Muscle of arm (tissue), 14 donors: ENCODE measurements at places on chromosomes 12 and 14. TPM values are rescaled to one million over a fixed set of nuclear protein-coding genes. Genes with fewer than 3 reads are reported as not detected.
A peak's percentile ranks its signal among the peaks of the same experiment; 100 is the strongest.

NR1H4 gene
- polyA plus RNA-seq = 0.34 TPM

HCAR2 gene
- 0.09 TPM for polyA plus RNA-seq

CHMP4A gene
- 61.9 TPM for polyA plus RNA-seq

SERPINA1 gene
- polyA plus RNA-seq = 5.1 TPM

HIP1R gene
- polyA plus RNA-seq = 7.0 TPM

CCDC197 gene
- polyA plus RNA-seq = not detected

ASCL1 gene
- not detected for polyA plus RNA-seq

ACSS3 gene
- 8.1 TPM for polyA plus RNA-seq

MGST1 gene
- 22.2 TPM for polyA plus RNA-seq

AMN gene
- polyA plus RNA-seq = 0.53 TPM

- no peak for DNase-seq
Measured at GRCh38 chr12:64081008-64081404, 141.1 kb downstream of the KICS2 start.

DNA sequence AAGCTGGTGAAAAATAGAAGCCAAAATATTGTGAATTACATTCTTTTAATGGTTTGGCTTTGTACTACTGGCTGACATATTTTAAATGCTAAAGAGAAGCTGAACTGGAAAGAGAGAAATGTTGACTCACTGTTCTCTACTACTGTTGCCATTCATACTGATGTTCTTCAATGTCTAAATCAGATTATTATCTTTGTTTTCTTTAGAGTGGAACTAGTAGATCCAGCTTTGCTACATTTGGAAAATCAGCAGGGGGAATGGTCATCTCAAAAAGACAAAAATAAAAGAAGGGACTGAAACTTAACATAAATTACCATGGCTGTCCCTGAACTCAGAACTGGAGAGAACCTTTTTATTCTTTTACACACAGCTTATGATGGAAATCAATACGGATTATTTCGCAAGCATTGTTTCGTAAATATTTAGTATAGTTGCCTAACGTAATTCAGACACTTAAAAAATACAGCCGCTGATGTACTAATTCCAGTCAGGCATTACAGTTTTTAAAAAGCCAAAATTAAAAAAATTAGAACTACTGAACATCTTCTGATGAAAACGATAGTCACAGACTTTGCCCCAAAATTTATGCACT lies 76.3 kb upstream of the OTX2 start:
- DNase-seq = no peak

GRCh38 chr12:90858252-90858651 lies 96.7 kb downstream of the CCER1 start:
- no peak for DNase-seq

- peak; percentile 18 for DNase-seq
Measured at GRCh38 chr14:39169541-39169900, 612 bp downstream of the TRAPPC6B start.

GRCh38 chr12:116996621-116997020 lies 85.9 kb downstream of the FBXW8 start:
- DNase-seq = peak; percentile 30

GRCh38 chr14:66641861-66642635 lies 134.1 kb downstream of the GPHN start:
- no peak for DNase-seq

DNA sequence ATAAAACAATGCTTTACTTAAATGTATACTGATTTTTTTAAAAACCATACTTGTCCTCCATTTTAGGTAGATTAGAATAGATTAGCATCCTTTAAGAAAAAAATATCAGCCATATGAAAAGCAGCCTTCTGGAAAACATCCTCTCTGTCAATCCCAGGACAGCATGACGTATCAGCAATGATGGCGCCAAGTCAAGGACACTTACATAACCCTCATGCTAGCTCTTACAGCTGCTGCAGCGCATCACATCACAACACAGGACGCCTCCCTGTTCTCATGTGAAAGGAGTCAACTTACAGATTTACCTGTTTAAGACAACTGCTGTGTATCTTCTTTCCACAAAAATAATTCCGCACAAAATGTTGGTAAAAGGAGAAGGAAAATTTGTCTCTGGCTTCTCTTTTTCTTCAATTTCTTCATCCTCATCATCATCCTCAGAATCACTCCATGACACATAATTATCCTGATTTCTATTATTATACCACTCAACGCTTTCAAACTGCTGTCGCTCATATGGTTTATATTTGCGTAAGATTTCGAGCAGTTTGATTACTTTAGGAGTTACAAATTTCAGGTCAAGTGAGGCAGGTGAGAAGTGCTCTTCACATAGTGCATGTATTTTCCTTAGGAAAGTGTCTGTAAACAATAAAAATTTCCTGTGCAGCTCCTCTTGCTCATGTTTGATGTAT lies 33.3 kb downstream of the DICER1 start:
- DNase-seq = peak; percentile 25

DNA sequence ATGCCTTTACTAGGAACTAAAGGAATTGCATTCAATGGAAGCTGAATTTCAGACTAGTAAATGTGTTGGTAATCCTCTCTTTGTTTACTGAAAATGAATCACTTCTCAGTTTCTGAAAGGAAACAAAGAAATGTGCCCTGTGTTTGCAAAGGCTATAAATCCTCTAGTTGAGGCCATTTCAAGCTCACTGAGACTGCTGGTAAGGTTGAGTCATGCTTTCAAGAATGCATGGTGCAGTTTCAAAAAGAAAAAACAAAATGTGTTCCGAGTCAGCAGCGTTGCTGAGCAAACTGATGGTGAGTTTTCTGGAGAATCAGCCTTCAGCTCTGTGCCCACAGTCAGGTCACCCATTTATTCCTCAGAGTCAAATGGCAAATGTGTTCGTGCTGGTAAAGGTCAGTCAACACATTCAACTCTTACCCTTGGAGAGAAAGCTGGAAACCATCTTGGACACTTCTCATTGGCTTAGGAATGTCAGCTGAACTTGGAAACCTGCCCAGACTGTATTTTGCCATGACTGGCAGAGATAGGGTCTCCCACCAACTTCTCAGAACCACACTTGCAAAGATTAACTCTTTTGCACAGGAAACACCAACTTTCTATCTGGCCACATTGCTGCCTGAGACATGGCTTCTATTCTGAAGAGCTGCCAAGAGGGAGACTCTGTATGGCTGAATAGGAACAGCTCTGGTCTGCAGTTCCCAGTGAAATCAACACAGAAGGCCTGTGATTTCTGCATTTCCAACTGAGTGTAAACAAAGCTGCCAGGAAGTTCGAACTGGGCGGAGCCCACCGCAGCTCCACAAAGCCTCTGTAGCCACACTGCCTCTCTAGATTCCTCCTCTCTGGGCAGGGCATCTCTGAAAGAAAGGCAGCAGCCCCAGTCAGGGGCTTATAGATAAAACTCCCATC lies 484.4 kb downstream of the ATP23 start:
- DNase-seq = no peak

GRCh38 chr14:61940666-61941420 lies 178.6 kb downstream of the SNAPC1 start:
- DNase-seq = no peak

DNA sequence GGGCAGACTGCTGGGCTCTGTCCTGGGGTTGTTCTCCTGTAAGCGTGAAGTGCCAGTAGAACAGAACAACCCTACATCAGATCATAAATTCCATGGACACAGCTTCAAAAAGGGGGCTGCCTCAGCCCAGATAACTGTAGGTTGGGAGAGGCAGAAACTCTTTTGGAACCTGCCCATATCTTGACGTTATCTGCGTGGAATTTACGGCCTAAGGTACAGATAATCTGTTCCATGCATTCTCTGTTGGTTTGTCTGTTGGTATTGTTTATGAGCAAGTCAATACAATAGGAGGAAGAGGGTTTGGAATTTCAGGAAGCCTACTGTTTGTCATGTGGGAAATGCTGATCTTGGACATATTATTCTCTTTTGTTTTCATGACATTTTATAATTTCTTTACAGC lies 36.7 kb downstream of the SLC25A47 start:
- DNase-seq = no peak

- DNase-seq = peak; percentile 97
Measured at GRCh38 chr12:12562585-12563261, at the start of gene DUSP16. DUSP16 (minus strand) TSS chr12:12562863; CDS start chr12:12521098, 41,765 bp downstream.

- no peak for DNase-seq
Measured at GRCh38 chr12:71671816-71672215, 7.7 kb downstream of the THAP2 start.

DNA sequence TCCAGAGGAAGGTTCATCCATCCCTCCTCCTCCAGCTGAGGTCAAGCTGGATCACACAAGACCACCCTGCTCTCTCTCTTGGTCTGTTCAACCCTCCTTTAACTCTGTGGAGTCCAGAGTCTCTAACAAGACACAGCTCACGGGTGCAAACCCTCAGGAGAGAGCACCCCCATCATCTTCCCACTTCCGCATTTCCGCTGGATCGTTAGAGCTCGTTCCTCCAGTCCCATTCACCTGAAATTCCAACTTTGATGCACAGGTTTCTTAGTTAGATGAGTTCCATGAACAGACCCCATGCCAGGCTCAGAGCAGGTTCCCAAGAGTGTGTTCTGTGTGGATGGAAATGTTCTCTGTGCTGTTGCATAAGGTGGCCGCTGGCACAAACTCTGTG lies 44.5 kb upstream of the P2RX7 start:
- DNase-seq = no peak

- no peak for DNase-seq
Measured at GRCh38 chr12:44465139-44465538, 411.0 kb downstream of the NELL2 start.

DNA sequence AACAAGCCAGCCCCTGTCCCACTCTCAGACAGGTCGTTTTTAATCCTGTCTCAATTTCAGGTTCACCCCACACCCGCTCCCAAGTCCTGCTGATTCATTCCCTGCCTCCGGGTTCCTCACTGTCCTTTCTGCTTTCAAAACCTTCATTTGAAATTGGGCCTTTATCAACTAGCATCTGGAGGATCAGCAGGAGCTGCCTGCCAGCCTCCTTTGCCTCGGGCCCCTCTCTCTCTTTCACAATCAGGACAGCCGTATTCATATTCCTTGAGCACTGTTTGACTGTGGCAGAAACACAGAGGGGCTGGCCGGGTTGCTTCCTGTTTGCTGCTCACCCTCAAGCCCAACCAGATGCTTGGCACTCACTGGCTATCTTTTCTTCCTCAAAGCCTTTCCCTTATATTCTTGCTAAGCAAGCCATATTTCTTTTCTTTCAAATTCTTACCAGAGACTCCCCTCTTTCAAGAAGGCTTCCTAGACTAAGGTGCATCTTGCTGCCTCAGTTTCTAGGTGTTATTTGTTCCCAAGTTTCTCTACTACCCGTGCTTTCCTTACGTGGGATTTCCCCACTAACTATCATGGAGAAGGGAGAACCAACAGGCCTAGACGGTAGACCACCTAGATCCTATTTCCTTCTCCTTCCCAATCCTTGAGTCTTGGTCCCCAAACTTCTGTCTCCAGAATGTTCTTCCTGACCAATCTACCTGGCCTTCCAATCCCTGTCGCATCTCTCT lies 3.0 kb downstream of the GALNT6 start:
- no peak for DNase-seq
